Adrenal gland (tissue), 19 donors: ENCODE measurements at places on chromosomes 5 and 9. TPM values are rescaled to one million over a fixed set of nuclear protein-coding genes. Genes with fewer than 3 reads are reported as not detected.
A peak's percentile ranks its signal among the peaks of the same experiment; 100 is the strongest.

DNA sequence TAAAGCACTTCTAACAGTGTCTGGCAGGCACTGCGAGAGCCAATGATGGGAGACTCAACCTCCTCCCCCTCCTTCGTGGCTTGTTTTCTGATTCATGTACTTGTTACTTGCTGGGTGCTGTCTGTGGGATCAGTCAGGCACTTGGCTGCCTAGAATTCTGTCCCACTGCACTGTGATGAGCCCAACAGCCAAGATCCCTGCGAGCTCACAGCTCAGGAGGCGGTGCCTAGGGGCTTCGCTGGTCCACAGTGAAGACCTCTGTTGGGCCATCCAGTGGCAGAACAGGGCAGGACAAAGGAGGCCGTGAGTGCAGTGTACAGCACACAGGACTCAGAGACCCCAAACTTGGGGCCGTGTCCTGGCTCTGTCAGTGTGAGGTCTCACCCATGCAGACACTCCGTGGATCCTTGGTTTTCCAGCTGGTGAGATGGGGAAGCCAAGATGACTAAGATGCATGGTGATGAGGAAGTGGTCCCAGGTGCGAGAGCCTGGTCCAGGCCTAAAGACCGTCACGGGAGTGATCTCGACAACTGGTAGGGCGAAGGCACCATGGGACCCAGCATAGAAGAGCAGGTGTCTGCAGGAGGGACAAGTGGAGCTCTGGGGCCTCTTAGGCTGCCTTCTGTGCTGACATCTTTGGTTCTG is 19.5 kb downstream of the MYMK start:
- DNase-seq = no peak
- no peaks in the 10 kb centered on the region for H3K27me3 ChIP-seq
- peak overlapping the region; percentile 79 for H3K27ac ChIP-seq
- no peaks in the 10 kb centered on the region for H3K36me3 ChIP-seq
- H3K4me3 ChIP-seq = no peak overlapping the region
- H3K4me1 ChIP-seq = peaks cover 9% of the 10 kb centered on the region

GRCh38 chr5:172832383-172833315 is 1.4 kb upstream of the ERGIC1 start:
- DNase-seq = peak; percentile 86
- peaks cover 43% of the 10 kb centered on the region for H3K4me1 ChIP-seq
- no peaks in the 10 kb centered on the region for H3K27me3 ChIP-seq
- H3K27ac ChIP-seq = peak overlapping the region; percentile 18
- no peak overlapping the region for H3K4me3 ChIP-seq

GRCh38 chr9:86733929-86734328 is 213.4 kb downstream of the GAS1 start:
- H3K27me3 ChIP-seq = no peaks in the 10 kb centered on the region
- no peak overlapping the region for H3K27ac ChIP-seq
- H3K4me1 ChIP-seq = peaks cover 19% of the 10 kb centered on the region
- H3K4me3 ChIP-seq = no peak overlapping the region
- DNase-seq = no peak

GRCh38 chr5:88553136-88553875 is 284.7 kb upstream of the TMEM161B start:
- no peak overlapping the region for H3K27ac ChIP-seq
- no peaks in the 10 kb centered on the region for H3K4me1 ChIP-seq
- H3K36me3 ChIP-seq = no peaks in the 10 kb centered on the region
- H3K27me3 ChIP-seq = no peaks in the 10 kb centered on the region
- no peak overlapping the region for H3K4me3 ChIP-seq

DNA sequence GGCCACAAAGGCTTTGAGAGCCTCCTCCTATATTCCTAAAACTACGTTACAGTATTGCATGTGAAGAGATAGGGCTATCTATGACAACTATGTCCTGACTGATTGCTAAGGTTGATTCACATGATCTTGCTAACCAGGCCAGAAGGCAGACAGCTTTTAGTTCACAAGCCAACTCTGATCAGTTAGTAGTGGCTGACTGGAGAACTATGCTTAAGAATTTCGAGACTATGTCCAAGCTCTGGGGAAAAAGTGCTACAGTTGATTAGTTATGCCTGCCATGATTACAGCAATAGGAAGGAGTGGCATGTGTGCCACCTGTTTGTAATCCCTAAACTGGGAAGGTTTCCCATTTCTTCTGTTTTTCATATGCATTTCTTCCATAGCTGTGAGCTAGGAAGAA is 223.4 kb downstream of the DOCK8 start:
- no peak for DNase-seq
- no peaks in the 10 kb centered on the region for H3K27me3 ChIP-seq
- no peaks in the 10 kb centered on the region for H3K36me3 ChIP-seq
- peaks cover 18% of the 10 kb centered on the region for H3K4me1 ChIP-seq
- H3K4me3 ChIP-seq = no peak overlapping the region

DNA sequence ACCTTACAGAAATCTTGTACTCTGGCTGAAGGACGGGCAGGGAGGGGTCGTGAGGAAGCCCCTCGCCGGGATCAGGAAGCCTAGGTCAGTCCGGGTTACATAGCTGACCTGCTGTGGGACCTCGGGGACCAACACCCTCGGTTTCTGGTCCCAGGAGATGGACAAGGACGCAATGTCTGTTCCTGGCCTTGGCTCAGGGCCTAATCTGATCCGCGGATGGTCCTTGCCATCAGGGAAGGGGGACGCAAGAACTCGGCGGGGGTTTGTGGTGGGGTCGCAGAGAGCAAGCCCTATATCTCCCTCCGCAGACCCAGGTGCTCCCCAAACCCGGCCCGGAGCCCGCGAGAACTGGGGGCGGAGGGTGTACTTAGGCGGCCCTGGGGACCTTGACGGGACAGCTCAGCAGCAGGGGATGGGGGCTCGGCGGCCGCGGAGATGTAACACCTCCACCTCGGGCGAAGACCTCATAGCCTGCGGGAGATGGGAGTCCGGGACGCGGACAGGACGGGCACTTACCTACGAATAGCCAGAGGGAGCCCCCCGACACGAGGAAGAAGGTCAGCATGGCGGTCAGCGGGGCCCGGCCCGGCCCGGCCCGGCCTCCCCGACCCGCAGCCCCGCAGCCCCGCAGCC is 353 bp downstream of the ACSL6 start:
- no peaks in the 10 kb centered on the region for H3K36me3 ChIP-seq
- DNase-seq = peak; percentile 12
- H3K27me3 ChIP-seq = no peaks in the 10 kb centered on the region
- peaks cover 15% of the 10 kb centered on the region for H3K4me1 ChIP-seq

DNA sequence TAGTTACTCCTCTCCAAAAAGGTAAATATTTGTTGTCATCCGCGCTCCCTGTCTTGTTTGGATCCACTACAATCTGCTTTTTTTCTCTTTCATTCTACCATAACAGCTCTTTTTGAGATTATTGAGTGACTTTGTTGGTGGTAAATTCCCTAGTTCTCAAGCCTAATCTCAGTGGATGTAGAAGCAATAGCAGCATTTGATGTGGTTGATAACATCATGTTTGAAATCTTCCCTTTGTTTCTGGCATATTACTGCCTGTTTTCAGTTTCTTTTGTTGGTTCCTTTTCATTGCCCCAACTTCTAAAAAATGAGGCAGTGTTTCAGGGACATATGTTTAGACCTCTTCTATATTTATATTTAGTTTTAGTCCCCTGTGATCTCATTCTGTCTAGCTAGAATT is 8.9 kb downstream of the CDC42SE2 start:
- no peak overlapping the region for H3K27ac ChIP-seq
- H3K4me1 ChIP-seq = no peaks in the 10 kb centered on the region
- no peak for DNase-seq
- no peaks in the 10 kb centered on the region for H3K36me3 ChIP-seq
- H3K27me3 ChIP-seq = no peaks in the 10 kb centered on the region

GRCh38 chr9:121390372-121390771 is 20.3 kb upstream of the STOM start:
- H3K4me1 ChIP-seq = no peaks in the 10 kb centered on the region
- no peak overlapping the region for H3K4me3 ChIP-seq
- no peak overlapping the region for H3K27ac ChIP-seq
- no peaks in the 10 kb centered on the region for H3K36me3 ChIP-seq
- no peaks in the 10 kb centered on the region for H3K27me3 ChIP-seq

- no peaks in the 10 kb centered on the region for H3K36me3 ChIP-seq
- H3K4me1 ChIP-seq = no peaks in the 10 kb centered on the region
Observed at GRCh38 chr5:133389066-133389590, 223.2 kb downstream of the FSTL4 start.

GRCh38 chr9:105437704-105438103 is 10.1 kb upstream of the FSD1L start:
- no peak overlapping the region for H3K27ac ChIP-seq
- H3K4me3 ChIP-seq = no peak overlapping the region
- H3K4me1 ChIP-seq = peaks cover 15% of the 10 kb centered on the region
- no peaks in the 10 kb centered on the region for H3K27me3 ChIP-seq

DNA sequence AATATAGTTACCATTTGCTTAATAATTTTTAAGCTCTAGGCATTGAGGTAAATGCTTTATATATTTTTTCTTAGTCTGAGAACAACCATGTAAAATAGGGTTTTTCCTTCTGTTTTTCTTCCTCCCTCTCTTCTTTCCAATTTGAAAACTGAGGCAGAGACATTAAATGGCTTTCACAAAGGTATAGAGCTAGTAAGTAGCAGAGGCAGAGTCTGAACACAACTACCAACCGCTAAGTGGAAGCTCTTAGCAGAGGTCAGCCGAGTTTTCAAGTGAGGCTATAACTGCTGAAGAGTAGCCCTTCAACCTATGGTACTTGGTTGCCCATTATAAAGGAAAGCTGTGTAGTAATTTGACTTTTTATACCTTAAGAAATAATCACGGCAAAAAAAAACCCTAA is 187.1 kb downstream of the MEF2C start:
- H3K4me1 ChIP-seq = peaks cover 4% of the 10 kb centered on the region
- H3K36me3 ChIP-seq = no peaks in the 10 kb centered on the region

GRCh38 chr9:135583688-135584011 is 22.1 kb downstream of the PAEP start:
- no peak for DNase-seq
- no peak overlapping the region for H3K4me3 ChIP-seq
- no peaks in the 10 kb centered on the region for H3K36me3 ChIP-seq
- no peaks in the 10 kb centered on the region for H3K27me3 ChIP-seq

DNA sequence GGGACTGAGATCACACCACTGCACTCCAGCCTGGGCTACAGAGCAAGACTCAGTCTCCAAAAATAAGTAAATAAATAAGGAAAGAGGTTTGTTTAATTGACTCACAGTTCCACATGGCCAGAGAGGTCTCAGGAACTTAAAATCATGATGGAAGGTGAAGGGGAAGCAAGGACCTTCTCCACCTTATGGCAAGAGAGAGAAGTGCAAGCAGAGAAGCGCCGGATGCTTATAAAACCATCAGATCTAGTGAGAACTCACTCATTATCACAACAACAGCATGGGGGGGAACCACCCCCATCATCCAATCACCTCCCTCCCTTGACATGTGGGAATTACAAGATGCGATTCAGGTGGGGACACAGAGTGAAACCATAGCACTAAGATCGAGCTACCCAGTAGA is 22.8 kb upstream of the RGMB start:
- no peaks in the 10 kb centered on the region for H3K4me1 ChIP-seq
- no peak for DNase-seq
- no peaks in the 10 kb centered on the region for H3K27me3 ChIP-seq
- H3K4me3 ChIP-seq = no peak overlapping the region
- no peak overlapping the region for H3K27ac ChIP-seq

DNA sequence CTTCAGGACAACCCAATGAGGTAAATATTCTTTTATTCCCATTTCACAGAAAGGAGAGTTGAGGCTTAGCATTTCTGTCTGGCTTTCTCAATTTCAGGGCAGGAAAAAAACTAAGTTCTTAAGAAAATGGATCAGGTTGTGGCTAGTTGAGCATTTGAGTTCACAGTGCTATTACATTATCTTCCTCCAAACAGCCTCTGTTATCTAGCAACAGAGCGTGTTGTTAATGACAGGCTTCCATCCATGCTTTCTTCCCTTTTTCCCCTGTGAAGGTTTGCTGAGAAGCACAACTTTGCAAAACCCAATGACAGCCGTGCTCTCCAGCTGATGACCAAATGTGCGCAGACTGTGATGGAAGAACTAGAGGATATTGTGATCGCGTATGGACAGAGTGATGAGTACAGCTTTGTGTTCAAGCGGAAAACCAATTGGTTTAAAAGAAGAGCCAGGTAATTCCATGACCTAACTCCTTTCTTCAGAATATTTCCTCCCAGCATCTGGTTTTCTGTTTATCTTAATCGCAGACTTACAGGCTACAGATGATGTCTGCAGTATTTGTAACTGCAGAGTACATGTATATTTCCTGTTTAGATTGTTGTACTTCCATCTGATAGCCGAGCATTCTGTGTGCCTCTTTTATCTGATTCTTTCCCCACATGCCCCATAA is 1.5 kb downstream of the THG1L start:
- H3K4me3 ChIP-seq = no peak overlapping the region
- no peaks in the 10 kb centered on the region for H3K27me3 ChIP-seq
- H3K36me3 ChIP-seq = no peaks in the 10 kb centered on the region
- no peaks in the 10 kb centered on the region for H3K4me1 ChIP-seq

Gene SLC25A2
- total RNA-seq = not detected

Gene GDNF
- 0.61 TPM for total RNA-seq

Gene PRKACG
- not detected for total RNA-seq

Gene TRIM7
- 0.78 TPM for total RNA-seq
